ENCODE measurements at places on chromosomes 5 and 9.

- H3K27me3 ChIP-seq, result no peaks in the 10 kb centered on the region
- DNase-seq, result no peak
Observed at GRCh38 chr5:64534033-64534432, 28.2 kb downstream of the RGS7BP start.

- peak overlapping the region; percentile 24 for H3K4me3 ChIP-seq
- H3K27me3 ChIP-seq, result no peaks in the 10 kb centered on the region
- DNase-seq, result peak; percentile 8
- peaks cover 5% of the 10 kb centered on the region for H3K4me1 ChIP-seq
- no peaks in the 10 kb centered on the region for H3K36me3 ChIP-seq
Observed at GRCh38 chr9:125889112-125889475, 141.9 kb downstream of the PBX3 start.

DNA sequence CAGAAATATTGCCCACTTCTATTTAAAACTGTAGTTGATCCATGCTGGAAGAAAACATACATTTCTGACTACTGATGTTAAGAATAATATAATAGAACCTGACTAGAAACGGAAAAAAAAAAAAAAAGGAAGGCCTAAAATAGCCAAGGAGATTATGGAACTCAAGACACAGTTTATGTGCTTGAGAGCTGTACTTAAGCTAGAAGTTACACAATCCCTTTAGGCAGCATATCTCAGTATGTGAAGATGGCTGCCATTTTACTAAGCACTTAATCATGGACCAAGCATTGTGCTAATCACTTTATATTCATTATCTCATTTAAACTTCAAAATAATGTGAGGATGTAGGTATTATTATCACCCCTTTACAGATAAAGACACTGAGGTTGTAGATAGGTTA is 73.0 kb upstream of the NR4A3 start:
- H3K4me1 ChIP-seq, result no peaks in the 10 kb centered on the region
- no peaks in the 10 kb centered on the region for H3K36me3 ChIP-seq
- H3K27me3 ChIP-seq, result no peaks in the 10 kb centered on the region
- H3K4me3 ChIP-seq, result no peak overlapping the region

DNA sequence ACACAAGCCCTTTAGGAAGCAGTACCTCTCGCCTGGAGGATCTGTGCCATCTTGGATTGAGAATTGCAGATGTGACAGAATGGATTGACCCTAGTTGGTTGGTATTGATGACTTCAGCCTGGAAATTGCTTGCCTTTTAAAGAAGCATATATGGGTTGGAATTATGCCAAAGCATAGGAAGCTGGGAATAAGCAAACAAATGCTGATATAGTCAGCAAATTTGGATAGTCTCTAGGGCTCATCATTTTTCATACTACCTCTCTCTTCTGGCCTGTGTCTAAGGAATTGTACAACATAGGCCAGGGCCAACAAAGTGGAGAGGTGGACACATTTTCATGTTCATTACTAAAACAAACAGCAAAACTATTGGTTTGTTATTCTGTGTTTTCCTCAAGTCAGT is 13.2 kb downstream of the TRIM32 start:
- DNase-seq, result no peak
- no peak overlapping the region for H3K4me3 ChIP-seq
- H3K36me3 ChIP-seq, result peaks cover 22% of the 10 kb centered on the region
- no peak overlapping the region for H3K27ac ChIP-seq
- peaks cover 3% of the 10 kb centered on the region for H3K4me1 ChIP-seq

DNA sequence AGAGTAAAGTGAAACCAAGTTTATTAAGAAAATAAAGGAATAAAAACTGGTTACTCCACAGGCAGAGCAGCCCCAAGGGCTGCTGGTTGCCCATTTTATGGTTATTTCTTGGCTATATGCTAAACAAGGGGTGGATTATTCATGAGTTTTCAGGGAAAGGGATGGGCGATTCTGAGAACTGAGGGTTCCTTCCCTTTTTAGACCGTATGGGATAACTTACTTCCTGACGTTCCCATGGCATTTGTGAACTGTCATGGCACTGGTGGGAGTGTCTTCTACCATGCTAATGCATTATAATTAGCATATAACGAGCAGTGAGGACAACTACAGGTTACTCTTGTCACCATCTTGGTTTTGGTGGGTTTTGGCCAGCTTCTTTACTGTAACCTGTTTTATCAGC is 323.9 kb upstream of the PTGER4 start:
- no peak for DNase-seq
- no peaks in the 10 kb centered on the region for H3K4me1 ChIP-seq
- no peaks in the 10 kb centered on the region for H3K36me3 ChIP-seq
- H3K4me3 ChIP-seq, result no peak overlapping the region
- H3K27me3 ChIP-seq, result no peaks in the 10 kb centered on the region

DNA sequence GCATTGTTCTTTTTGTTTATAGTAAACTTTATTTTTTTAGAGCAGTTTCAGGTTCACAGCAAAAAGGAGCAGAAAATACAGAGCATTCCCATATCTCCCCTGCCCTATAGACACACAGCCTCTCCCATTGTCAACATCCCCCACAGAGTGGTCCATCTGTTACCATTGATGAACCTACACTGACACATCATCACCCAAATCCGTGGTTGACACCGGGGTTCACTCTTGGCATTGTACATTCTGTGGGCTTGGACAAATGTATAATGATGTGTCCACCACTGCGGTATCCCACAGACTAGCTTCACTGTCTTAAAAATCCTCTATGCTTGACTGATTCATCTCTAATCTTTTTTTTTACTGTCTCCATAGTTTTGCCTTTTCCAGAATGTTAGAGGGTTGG is 120.7 kb upstream of the SPATA31C2 start:
- no peaks in the 10 kb centered on the region for H3K4me1 ChIP-seq
- no peaks in the 10 kb centered on the region for H3K36me3 ChIP-seq
- H3K4me3 ChIP-seq, result no peak overlapping the region
- H3K27ac ChIP-seq, result no peak overlapping the region

DNA sequence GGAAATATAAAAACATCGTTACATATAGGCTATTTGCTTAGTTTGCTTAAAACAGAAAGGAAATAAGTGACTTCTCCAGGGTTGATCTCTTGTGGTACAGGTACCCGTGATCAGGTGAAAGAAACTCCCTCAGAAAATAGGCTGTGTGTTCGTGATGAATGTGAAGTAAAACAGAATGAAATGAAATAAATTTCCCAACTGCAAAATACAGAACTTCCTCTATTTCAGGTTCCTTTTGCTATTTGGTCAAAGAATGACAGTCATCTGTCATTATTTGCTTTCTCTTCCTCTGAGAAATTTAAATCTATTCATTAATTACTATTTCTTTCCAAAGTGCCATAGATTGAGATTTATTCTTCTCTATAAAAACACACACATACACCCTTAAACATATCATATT is 408.1 kb downstream of the FAM170A start:
- H3K27me3 ChIP-seq, result no peaks in the 10 kb centered on the region
- no peaks in the 10 kb centered on the region for H3K4me1 ChIP-seq
- no peak for DNase-seq

DNA sequence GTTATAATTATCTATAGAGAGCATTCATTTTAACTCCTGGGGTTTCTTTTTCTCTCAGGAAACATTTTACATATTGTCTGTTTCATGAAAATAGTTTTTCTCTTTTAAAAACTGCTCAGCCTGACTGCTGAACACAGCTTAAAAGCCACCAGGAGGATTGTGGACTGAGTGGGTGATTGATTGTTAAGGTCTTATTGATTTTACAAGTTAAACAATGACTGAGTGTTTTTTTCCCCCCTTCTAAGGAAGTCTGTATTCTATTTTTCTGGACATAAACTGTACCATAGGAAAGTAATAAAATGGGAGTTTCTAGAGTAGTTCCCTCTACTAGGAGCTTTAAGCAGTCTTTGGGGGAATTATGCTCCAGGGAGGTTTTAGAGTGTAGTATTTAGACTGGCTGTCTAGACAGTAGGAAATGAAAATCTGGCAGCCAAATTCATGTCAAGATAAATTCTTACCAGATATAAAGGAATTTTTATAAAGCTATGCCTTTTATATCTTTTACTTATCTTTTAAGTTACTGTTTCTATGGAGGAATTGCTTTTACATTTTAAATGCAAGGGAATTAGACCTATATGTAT is 463.9 kb downstream of the PRR16 start:
- H3K4me3 ChIP-seq, result no peak overlapping the region
- DNase-seq, result no peak
- peaks cover 4% of the 10 kb centered on the region for H3K4me1 ChIP-seq
- no peaks in the 10 kb centered on the region for H3K36me3 ChIP-seq

DNA sequence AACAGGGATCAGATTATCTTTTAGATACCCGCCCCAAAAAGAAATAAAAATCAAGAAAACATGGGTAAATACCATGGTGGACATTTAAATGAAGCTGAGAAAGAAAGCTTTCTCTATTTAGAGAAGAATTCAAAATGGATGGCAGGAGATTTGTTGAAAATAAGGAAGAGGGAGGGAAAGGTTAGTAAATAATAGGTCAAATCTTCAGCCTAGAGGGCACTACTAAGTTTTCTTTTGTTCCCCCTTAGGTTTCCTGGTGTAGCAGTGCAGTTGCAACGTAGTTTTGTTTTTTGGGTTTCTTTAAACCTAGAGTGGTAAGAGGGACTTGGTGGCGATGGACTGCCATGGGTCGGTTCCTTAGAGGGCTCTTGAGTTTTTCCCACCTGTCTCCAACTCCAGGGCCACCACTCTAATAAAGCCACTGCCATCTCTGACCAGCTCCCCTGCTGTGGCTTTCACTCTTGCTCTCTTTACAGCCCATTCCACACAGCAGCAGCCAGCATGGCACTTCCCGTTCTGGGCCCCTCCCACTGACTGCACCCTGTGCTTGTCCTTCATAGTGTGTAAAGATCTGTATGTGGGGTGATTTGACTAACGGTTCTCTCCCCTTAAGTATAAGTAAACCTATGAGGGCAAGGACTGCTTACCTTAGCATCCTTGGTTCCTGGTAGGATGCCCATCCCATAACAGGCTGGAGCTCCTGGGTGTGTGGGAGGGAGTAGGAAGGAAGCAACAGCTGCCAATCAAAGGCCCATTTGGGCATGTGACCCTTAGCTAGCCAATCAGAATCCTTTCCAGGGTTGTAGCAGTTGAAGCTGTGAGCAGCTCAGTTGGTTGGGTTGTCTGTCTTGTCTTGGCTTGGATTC is 118.3 kb downstream of the SLC1A3 start:
- H3K4me1 ChIP-seq, result no peaks in the 10 kb centered on the region
- DNase-seq, result peak; percentile 44
- H3K27me3 ChIP-seq, result no peaks in the 10 kb centered on the region
- H3K4me3 ChIP-seq, result no peak overlapping the region
- H3K27ac ChIP-seq, result peak overlapping the region; percentile 38

- no peaks in the 10 kb centered on the region for H3K36me3 ChIP-seq
- DNase-seq, result no peak
- no peak overlapping the region for H3K4me3 ChIP-seq
- H3K27ac ChIP-seq, result no peak overlapping the region
- no peaks in the 10 kb centered on the region for H3K27me3 ChIP-seq
Observed at GRCh38 chr9:121956808-121957207, 136.3 kb downstream of the TTLL11 start.

DNA sequence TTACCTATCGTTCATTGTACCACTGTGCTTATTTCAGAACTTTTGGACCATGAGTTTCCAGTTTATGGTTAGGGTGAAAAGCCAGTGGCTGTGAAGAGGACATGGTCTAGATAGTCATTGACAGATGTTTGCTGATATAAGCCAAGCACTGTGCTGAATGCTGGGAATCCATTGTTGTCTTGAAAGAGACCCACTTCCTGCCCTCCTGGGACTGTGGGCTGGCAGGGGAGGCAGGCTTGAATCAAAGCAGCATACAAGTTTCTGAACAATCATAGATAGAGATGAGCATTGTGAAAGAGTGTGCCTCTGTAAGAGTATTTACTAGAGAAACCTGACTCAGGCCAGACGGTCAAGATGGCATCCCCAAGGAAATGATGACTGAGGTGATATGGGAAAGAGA is 73.4 kb downstream of the NMUR2 start:
- H3K4me1 ChIP-seq, result no peaks in the 10 kb centered on the region
- H3K27me3 ChIP-seq, result no peaks in the 10 kb centered on the region
- H3K27ac ChIP-seq, result no peak overlapping the region

DNA sequence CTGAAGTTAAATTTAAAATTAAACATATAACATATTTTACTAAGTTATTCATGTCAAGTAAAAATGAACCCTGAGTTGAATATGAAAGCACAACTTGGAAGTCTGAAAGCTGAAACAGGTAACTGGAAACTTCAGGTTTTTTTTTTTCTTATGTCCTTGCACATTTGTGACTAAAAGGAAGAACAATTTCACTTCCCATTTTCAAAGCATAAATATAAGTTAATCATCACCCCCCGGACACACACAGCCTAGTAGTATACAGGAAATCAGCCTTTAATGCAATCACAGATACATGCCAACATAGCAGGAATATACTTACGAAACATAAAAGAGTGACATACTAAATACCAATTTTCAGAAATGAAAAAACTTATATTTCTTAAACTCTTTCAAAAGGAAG is 225.9 kb downstream of the RFX3 start:
- no peaks in the 10 kb centered on the region for H3K27me3 ChIP-seq
- no peaks in the 10 kb centered on the region for H3K4me1 ChIP-seq
- H3K36me3 ChIP-seq, result no peaks in the 10 kb centered on the region
- no peak overlapping the region for H3K4me3 ChIP-seq
- H3K27ac ChIP-seq, result no peak overlapping the region

- H3K4me1 ChIP-seq, result no peaks in the 10 kb centered on the region
- no peaks in the 10 kb centered on the region for H3K36me3 ChIP-seq
- no peak for DNase-seq
- no peak overlapping the region for H3K27ac ChIP-seq
- no peak overlapping the region for H3K4me3 ChIP-seq
- H3K27me3 ChIP-seq, result no peaks in the 10 kb centered on the region
Observed at GRCh38 chr5:15376088-15376487, 123.9 kb upstream of the FBXL7 start.

- no peak for DNase-seq
- no peaks in the 10 kb centered on the region for H3K4me1 ChIP-seq
- no peaks in the 10 kb centered on the region for H3K36me3 ChIP-seq
- no peak overlapping the region for H3K4me3 ChIP-seq
- no peak overlapping the region for H3K27ac ChIP-seq
- H3K27me3 ChIP-seq, result no peaks in the 10 kb centered on the region
Observed at GRCh38 chr5:139417214-139417613, 13.3 kb upstream of the SPATA24 start.

- H3K4me3 ChIP-seq, result no peak overlapping the region
- H3K4me1 ChIP-seq, result no peaks in the 10 kb centered on the region
- H3K27me3 ChIP-seq, result no peaks in the 10 kb centered on the region
- no peaks in the 10 kb centered on the region for H3K36me3 ChIP-seq
- no peak for DNase-seq
- no peak overlapping the region for H3K27ac ChIP-seq
Observed at GRCh38 chr9:131273856-131274673, 2.2 kb downstream of the FAM78A start.

GRCh38 chr9:78365748-78366697 is 69.1 kb downstream of the PSAT1 start:
- H3K4me1 ChIP-seq, result no peaks in the 10 kb centered on the region
- H3K36me3 ChIP-seq, result no peaks in the 10 kb centered on the region
- H3K27ac ChIP-seq, result no peak overlapping the region
- H3K27me3 ChIP-seq, result no peaks in the 10 kb centered on the region
- DNase-seq, result no peak

DNA sequence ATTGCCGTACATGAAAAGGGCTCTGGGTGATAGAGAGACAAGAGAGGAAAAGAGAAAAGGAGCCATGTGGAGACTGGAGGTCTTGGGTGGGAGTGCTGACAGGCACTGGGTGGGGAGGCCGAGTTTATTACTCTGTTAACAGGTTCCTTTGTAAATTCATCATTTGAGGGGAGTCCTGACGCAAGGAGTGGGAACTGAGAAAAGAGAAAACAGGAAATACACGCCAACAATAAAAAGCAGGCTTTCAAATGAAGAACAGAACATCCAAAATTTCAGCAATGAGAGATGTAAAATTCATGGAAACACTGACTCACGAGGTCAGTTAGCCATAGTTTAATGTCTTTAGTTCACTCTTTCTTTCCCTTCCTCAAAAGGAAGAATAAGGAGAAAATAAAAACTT is 342.8 kb downstream of the TMEM167A start:
- H3K27ac ChIP-seq, result no peak overlapping the region
- no peaks in the 10 kb centered on the region for H3K27me3 ChIP-seq
- H3K4me3 ChIP-seq, result no peak overlapping the region
- H3K36me3 ChIP-seq, result no peaks in the 10 kb centered on the region
- no peaks in the 10 kb centered on the region for H3K4me1 ChIP-seq
